Cortex of kidney (tissue), 1 donor: ENCODE measurements at places on chromosomes 11 and 22.

DNA sequence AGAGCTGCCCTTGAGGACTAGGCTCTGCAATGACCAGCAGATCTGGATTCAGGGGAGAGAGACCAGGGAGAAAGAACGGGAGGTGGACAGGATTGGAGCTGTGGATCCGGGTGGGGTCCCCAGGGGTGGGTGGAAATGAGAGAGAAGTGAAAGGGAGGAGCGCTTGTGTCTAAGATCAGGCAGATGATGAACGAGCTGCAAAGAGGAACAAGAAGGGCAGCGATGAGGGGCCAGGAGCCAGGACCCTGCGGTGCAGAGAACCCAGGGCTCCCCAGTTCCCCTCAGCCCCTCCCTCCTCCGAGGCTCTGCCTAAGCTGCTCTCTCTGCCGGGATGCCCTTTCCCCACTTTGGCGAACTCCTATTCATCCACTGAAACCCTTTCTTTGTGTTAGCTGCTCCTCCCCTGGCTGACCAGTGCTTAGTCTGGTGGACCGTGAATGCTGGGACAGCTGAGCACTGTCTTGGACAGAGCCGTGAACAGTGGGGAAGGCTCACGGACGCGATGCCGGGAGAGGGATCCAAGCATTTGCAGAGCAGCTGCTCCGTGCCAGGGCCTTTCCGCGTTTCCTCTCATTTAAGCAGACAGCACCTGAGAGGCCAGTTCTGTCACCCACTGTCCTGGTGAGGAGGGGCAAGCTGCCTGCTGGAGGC lies 35.9 kb downstream of the SHISAL1 start:
- DNase-seq = no peak

GRCh38 chr11:76102802-76103201 lies 103.5 kb downstream of the WNT11 start:
- DNase-seq = no peak

DNA sequence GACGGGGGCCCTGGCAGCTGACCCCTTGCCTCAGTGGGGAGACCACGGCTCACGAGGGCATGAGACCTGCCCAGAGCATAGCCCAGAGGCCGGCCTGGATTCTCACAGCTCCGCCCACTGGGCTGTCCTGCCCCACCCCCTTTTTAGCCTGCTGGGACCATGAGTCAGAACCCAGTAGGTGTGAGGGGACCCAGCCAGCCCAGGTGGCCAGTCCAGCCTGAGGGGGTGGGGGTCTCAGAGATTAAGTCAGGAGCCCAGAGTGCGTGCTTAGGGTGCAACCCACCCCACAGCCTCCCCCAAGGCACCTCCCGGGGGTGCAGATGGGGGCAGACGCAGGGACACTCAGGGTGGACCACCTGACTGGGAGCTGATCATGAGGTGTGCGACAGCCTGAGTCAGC lies 40.1 kb upstream of the PPARA start:
- DNase-seq = no peak

DNA sequence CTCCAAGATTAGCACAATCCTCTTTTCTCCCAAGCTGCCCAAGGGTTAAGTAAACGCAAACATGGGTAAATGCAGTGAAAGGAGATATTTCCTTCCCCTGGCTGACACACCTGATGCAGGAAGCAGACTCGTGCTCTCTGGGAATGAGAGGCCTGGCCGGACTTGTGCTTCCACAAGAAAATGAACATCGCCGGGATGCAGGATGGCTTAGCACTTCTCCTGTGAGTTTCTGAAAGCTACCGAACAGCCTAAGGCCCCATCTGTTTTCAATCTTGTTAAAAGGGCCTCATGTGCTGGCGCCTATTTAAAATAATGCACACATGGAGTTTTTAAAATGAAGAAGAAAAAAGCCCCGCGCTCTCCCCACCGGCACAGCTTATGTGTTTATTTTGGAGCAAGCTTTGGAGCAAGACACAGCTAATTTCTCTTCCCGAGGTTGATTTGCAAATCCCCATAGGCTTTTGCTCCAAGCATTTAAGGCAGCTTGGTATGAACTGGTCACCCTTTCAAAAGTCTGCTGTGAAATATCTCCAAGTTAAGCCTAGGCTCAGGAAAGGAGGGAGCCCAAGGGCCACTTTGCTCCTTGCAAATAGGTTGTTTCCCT lies 100.9 kb downstream of the SYN3 start:
- DNase-seq = no peak

- DNase-seq = no peak
These were observed 4.1 kb upstream of the ACER3 start for GRCh38 chr11:76856571-76856970.

- DNase-seq = no peak
These were observed 57.7 kb upstream of the DRD2 start for GRCh38 chr11:113532697-113533424.

- DNase-seq = no peak
These were observed 37.4 kb downstream of the CTNND1 start for GRCh38 chr11:57798905-57799559.

DNA sequence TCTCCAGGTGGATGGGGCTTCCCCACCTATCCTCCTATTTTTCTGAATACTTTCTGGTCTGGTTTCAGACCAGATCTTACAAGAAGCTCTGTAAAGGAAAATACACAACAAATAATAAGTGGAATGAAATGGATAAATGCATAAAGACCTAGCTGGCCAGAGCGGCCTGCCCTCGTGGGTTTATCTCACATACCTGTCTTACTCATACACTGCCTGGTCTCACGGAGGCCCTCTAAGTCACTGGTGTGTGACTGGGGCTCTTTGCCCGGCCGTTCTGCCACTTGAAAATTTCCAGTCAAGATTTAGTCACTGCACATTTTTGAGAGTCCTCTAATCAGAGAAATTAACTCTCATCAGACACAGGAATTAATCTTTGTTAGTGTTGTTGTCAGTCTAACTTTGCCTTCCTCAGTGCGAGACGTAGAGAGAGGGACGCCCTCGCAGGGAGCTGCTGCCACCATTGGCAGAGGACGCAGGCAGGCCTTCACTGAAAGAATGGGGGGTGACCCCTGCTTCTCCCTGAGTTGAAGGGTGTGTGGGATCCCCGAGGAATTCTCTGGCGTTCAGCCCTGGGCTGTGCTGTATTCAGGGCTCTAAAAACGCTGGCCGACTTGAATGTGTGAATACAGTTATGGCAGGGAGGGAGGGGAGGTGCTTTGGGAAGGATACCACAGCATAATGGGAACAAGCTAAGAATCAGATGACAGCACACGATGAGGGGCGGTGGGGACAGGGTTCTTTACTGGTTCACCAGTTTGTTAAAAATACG lies 46.3 kb upstream of the CADM1 start:
- DNase-seq = no peak

DNA sequence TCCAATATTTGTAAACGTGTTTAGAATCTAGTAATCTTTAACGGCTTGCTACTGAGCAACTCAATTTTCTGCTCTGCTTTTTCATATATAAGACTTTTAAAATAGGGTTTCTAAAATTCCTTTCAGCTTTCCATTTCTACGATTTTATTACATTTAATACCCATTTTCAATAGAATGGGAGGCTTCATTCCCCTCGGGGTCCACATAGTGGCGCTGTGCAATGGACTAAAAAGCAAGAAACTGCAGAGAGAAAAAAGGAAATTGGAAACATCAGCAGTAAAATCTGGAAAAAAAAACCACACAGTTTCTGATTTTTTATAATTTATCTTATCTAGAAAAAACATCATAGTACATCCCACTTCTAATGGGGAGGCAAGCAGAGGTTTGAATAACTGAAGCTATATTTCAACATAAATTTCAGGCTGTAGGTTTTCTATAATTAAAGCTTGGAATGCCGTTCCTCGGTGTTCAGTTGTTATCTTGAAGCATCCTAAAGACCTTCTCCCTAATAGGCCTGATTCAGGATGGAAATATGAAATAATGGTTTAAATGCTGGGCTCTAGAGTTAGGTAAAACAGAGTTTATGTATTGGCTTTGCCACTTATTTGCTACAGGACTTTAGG lies 18.7 kb upstream of the JHY start:
- no peak for DNase-seq

- DNase-seq = no peak
These were observed 24.5 kb upstream of the ALX4 start for GRCh38 chr11:44334356-44335004.

DNA sequence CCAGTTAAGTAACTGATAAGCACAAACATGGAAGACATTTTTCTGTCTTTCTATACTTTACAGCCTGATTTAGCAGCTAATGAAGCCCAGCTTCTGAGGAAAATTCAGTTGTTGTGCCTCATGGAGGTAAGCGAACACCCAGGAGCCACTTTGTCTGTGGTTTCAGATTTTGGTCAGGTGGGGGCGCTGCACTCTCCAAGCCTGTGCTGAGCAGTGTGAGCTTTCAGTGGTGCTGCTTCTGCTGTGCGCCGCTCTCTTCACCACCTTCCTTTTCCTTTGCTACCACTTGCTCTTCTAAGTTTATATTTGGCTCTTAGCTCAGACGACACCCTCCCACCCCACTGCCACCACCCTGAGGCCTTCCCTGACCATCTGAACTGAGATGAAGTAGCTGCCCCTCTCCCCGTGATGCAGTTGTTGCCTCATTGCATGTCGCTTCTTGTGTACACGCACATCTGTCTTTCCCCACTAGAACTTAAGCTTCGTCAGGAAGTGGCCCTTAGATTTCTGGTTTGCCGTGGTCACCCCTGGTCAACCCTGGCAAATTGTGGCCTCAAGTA lies 14.0 kb downstream of the PSMD13 start:
- DNase-seq = no peak

DNA sequence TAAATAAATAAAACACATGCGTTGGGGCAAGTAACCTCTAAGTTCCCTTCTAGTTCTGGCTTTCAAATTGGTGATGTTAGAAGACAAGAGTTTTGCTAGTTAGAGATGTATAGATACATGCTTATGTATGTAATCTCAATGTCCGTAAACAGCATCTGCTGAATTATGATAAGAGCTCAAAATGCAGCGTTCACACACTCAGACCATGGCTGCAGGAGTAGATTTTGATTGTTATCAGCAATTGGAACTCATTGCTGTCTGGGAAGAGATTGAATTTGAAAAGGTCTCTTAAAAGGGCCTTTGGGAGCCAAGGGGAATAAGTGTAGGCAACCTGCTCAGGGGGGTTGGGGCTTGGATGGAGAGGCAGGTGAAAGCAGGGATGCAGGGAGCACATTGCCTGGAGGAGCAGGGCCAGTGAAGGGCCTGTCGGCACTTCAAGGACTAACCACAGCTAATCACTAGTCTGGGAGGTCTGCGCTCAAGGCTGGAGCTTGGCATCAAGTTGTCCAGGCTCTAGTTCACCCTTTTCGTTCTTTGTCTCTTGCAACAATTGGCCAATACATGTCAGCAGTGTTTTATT lies 2.7 kb upstream of the RAG1 start:
- DNase-seq = no peak

DNA sequence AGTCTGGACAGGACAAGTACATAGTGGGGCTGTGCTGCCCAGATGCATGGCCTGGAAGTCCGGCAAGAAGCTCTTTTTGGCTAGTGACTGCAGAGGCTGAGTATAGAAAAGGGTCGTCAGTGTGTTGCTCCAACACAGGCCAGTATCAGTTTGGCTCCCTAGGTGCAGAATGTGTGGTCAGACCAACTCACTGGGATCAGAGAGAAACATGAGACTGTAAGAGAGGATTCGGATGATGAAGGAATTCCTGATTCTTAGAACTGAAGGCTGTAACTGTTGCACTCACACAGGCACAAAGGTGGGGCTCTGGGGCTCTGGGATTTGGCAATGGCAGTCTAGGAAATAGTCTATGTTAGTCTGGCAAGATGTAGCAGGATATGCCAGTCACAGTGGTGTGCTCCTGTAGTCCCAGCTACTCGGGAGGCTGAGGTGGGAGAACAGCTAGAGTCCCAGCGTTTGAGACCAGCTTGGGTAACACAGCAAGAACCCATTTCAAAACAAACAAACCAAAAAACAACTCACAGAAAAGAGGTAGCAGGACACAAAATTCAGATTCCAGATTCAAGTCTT lies 11.1 kb upstream of the UPB1 start:
- no peak for DNase-seq

GRCh38 chr11:64627371-64627770 lies 36.4 kb downstream of the SLC22A12 start:
- no peak for DNase-seq

GRCh38 chr11:71164186-71164585 lies 88.2 kb downstream of the SHANK2 start:
- DNase-seq = no peak

- no peak for DNase-seq
These were observed 4.7 kb downstream of the WNT7B start for GRCh38 chr22:45972091-45972888.

GRCh38 chr11:2249189-2249916 lies 21.0 kb downstream of the ASCL2 start:
- DNase-seq = no peak

- DNase-seq = no peak
These were observed 19.6 kb upstream of the C11orf96 start for GRCh38 chr11:43922744-43923405.

DNA sequence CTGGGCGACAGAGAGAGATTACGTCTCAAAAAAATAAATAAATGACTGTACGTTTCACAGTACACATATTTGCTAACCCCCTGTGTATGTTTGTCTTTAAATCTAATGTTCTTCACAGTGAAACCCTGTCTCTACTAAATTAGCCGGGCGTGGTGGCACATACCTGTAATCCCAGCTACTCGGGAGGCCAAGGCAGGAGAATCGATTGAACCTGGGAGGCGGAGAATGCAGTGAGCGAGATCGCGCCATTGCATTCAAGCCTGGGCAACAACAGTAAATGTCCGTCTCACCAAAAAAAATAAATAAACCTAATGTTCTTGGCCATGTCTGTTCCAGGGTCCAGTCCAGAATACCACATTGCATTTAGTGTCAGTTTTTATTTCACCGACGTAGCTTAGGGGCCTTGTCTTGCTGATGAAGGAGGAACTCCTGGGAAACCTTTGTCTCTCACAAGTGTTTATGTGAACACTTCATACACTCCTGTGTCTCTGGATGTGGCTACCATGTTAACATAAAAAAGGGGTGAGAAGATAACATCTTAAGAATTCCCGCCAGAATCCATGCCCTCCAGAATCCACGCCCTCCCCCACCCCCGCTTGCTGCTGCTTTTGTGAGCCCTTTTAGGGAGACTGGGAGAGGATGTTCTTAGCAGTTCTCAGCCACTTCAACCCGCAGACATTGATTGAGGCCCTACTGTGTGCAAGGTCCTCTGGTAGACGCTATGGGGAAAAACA lies 5.0 kb upstream of the SERHL2 start:
- no peak for DNase-seq

DNA sequence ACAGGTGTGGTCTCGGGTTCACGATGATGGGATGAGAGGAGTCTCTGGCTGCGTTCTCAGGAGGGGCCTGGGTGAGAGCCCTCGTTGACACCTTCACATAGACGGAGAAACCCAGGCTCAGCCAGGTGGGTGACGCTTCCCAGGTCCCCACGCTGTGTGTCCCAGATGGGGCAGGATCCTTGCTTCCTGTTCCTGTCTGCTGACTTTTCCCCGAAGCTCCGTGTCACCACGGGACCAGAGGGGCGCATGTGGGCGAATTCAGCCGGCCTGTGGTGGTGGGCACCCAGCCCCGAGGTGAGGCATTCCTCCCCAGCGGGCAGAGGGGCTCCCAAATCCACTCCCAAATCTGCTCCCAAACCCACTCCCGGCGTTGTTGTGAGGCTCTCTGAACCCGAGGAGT lies 732.8 kb downstream of the BRD1 start:
- no peak for DNase-seq

- no peak for DNase-seq
These were observed 393.5 kb downstream of the JRKL start for GRCh38 chr11:96783311-96783710.
